ENCODE measurements at places on chromosomes 6 and 20. TPM values are rescaled to one million over a fixed set of nuclear protein-coding genes. Genes with fewer than 3 reads are reported as not detected.

Gene BANF2
- not detected for total RNA-seq

Gene KCNK16
- total RNA-seq, result not detected

Gene DAAM2
- 2.3 TPM for total RNA-seq

Gene FAM110A
- total RNA-seq, result 7.2 TPM

Gene ABHD16A
- 48.6 TPM for total RNA-seq

Gene LY6G6D
- total RNA-seq, result not detected

Gene SMLR1
- total RNA-seq, result not detected

Gene PTK7
- 157 TPM for total RNA-seq

Gene NKAIN2
- not detected for total RNA-seq

Gene TTPAL
- 19.9 TPM for total RNA-seq

Gene ZKSCAN8
- 19.9 TPM for total RNA-seq

Gene GCNT2
- total RNA-seq, result 0.43 TPM

Gene WFDC5
- total RNA-seq, result not detected

All from placental pericyte (primary cell).